ENCODE measurements at places on chromosomes 16 and 17. TPM values are rescaled to one million over a fixed set of nuclear protein-coding genes. Genes with fewer than 3 reads are reported as not detected.

DNA sequence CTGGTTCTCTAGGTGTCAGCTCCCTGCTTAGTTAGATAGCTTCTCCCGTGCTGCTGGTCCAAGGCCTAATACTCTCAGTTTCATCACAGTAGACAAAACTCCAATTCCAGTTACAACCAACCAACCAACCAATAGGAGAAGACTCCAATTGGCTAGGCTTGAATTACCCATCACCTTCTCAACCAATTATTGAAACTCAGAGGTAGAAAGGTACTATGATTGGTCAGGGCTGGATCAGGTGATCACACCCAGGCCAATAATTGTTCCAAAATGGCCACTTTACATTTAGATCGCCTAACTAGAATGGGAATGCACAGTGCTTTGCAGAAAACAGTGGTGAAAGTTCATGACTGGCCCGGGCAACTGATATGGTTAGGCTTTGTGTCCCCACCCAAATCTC is 49.5 kb upstream of the CRHR1 start:
- no peaks in the 10 kb centered on the region for H3K36me3 ChIP-seq
- no peak for DNase-seq
- no peak overlapping the region for H3K27ac ChIP-seq
- H3K4me3 ChIP-seq, result no peak overlapping the region
- no peaks in the 10 kb centered on the region for H3K4me1 ChIP-seq

The KRT25 gene
- total RNA-seq, result not detected

GRCh38 chr17:45877467-45877866 is 16.9 kb upstream of the MAPT start:
- H3K4me3 ChIP-seq, result no peak overlapping the region
- H3K27me3 ChIP-seq, result peaks cover 31% of the 10 kb centered on the region
- DNase-seq, result no peak

The AXIN2 gene
- 10.2 TPM for total RNA-seq

DNA sequence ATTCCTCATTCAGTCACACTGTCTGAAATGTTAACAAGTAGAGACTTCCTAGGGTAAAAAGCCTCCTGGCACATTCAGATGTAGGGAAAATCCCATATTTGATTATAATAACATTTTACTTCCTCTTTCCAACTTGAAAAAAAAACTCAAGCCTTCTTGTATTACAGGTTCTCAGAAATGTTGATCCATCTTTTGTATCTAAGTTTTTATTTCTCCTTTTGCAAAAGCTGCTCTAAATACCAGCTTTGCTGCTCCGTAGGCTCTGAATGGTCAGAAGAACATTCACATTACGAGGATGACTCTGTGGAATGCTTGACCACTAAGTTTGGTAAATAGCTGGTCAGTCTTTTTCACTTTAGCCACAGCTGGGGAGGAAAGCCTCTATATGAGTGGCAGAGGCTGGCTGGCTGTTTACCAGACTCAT is 13.2 kb upstream of the HEATR6 start:
- peaks cover 4% of the 10 kb centered on the region for H3K36me3 ChIP-seq
- DNase-seq, result no peak
- H3K27ac ChIP-seq, result no peak overlapping the region
- H3K27me3 ChIP-seq, result peaks cover 2% of the 10 kb centered on the region
- H3K4me1 ChIP-seq, result peaks cover 3% of the 10 kb centered on the region

The CDRT15L2 gene
- not detected for total RNA-seq

The GRAP gene
- not detected for total RNA-seq

The KAT2A gene
- 43.2 TPM for total RNA-seq

DNA sequence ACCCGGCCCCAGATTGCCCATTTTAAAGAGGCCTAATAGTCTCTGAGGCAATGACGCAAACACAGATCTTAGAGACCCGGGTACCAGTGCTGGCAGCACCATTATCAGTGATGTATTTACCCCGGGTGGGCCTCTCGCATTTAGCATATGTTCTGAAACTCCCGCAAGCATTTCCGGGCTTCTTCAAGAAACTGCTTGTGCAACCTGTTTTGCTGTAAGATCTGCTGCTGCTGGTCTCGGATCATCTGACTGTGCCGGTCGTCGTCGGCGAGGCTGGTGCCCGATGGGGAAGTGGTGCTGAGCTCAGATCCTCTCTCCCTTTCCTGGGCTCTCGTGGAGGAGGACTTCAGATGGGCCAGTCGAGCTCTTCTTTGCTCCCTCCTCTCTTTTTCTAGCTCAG is 12.5 kb downstream of the CEP295NL start:
- H3K36me3 ChIP-seq, result peaks cover 2% of the 10 kb centered on the region
- H3K4me3 ChIP-seq, result no peak overlapping the region
- H3K27ac ChIP-seq, result no peak overlapping the region
- peaks cover 5% of the 10 kb centered on the region for H3K4me1 ChIP-seq

DNA sequence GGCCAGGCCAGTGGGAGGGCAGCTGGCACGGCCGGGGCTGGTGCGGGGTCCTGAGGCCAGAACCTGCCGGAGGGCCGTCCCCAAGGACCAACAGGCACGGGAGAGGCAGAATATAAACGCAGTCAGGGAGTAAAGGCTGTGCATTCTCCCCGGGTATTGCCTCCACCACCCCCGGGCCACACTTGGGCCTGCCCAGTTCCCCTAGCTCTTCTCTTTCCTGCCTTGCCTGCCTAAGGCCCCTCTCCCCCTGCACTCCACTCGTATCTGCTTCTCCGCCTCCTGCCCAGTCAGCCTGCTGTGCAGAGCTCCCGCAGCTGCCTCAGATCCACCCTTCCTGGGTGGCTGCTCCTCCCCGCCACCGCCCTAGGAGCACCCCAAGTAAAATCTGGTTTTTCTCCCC is 5.0 kb upstream of the RPH3AL start:
- H3K27me3 ChIP-seq, result no peaks in the 10 kb centered on the region
- no peak overlapping the region for H3K4me3 ChIP-seq
- peaks cover 16% of the 10 kb centered on the region for H3K4me1 ChIP-seq
- DNase-seq, result no peak
- H3K36me3 ChIP-seq, result peaks cover 13% of the 10 kb centered on the region
- H3K27ac ChIP-seq, result peak overlapping the region; percentile 79

DNA sequence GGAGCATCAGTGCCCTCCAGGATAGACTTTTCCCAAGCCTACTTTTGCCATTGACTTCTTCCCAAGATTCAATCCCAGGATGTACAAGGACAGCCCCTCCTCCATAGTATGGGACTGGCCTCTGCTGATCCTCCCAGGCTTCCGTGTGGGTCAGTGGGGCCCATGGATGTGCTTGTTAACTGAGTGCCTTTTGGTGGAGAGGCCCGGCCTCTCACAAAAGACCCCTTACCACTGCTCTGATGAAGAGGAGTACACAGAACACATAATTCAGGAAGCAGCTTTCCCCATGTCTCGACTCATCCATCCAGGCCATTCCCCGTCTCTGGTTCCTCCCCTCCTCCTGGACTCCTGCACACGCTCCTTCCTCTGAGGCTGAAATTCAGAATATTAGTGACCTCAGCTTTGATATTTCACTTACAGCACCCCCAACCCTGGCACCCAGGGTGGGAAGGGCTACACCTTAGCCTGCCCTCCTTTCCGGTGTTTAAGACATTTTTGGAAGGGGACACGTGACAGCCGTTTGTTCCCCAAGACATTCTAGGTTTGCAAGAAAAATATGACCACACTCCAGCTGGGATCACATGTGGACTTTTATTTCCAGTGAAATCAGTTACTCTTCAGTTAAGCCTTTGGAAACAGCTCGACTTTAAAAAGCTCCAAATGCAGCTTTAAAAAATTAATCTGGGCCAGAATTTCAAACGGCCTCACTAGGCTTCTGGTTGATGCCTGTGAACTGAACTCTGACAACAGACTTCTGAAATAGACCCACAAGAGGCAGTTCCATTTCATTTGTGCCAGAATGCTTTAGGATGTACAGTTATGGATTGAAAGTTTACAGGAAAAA is 9.7 kb upstream of the CYLD start:
- no peaks in the 10 kb centered on the region for H3K4me1 ChIP-seq
- H3K27me3 ChIP-seq, result peaks cover 18% of the 10 kb centered on the region
- no peak overlapping the region for H3K27ac ChIP-seq
- H3K4me3 ChIP-seq, result no peak overlapping the region
- no peaks in the 10 kb centered on the region for H3K36me3 ChIP-seq

The KRT31 gene
- total RNA-seq, result not detected

GRCh38 chr17:63435681-63436522 is 10.2 kb downstream of the CYB561 start:
- no peaks in the 10 kb centered on the region for H3K27me3 ChIP-seq
- H3K4me3 ChIP-seq, result no peak overlapping the region
- H3K27ac ChIP-seq, result no peak overlapping the region
- H3K4me1 ChIP-seq, result peaks cover 19% of the 10 kb centered on the region
- H3K36me3 ChIP-seq, result peaks cover 2% of the 10 kb centered on the region

The BAIAP2 gene
- total RNA-seq, result 37.6 TPM

DNA sequence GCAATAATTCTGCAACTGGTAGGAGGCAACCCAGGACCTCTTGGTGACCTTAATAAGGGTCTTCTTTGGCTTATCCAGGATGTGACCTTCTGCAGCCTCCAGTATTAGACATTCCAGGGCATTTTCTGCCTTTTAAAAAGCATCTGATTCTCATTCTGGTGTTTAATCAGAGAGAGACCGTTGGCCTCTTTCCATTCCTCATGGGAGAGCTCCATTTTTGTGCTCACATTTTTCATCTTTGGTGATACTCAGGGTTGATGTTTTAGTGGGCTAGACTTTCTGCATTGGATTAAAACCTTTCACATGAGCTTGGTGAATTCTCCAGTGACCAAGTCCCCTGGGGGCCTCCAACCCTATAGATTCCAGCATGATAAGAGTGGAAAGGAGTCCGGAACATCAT is 150.2 kb upstream of the CACNG5 start:
- H3K36me3 ChIP-seq, result peaks cover 3% of the 10 kb centered on the region
- H3K27ac ChIP-seq, result no peak overlapping the region
- no peak overlapping the region for H3K4me3 ChIP-seq
- DNase-seq, result no peak
- H3K27me3 ChIP-seq, result no peaks in the 10 kb centered on the region
- peaks cover 16% of the 10 kb centered on the region for H3K4me1 ChIP-seq

The DOC2A gene
- total RNA-seq, result 5.0 TPM

The MYH8 gene
- not detected for total RNA-seq

GRCh38 chr17:77875051-77875780 is 83.3 kb upstream of the TNRC6C start:
- no peaks in the 10 kb centered on the region for H3K4me1 ChIP-seq
- DNase-seq, result no peak
- no peaks in the 10 kb centered on the region for H3K36me3 ChIP-seq
- H3K4me3 ChIP-seq, result no peak overlapping the region
- no peak overlapping the region for H3K27ac ChIP-seq
- peaks cover 17% of the 10 kb centered on the region for H3K27me3 ChIP-seq

DNA sequence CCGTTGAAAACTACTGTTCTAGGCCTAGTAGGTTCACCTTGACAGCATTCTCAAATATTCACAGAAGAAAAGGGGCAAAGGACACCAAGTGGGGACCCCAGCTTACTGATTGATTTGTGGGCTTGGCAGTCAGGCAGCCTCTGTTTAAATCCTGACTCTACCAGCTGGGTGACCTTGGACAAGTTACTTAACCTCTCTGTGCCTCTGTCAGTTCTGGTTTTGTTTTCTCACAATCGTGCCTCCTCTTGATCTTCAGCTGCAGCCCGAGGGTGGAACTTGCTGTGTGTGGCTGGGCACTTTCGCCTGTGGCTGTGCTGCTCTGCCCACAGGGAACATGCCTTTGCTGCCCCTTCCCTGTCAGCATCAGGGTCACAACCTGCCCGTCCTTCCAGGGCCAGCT is 17.8 kb downstream of the RAP1GAP2 start:
- H3K4me3 ChIP-seq, result no peak overlapping the region
- H3K36me3 ChIP-seq, result no peaks in the 10 kb centered on the region
- DNase-seq, result no peak
- no peaks in the 10 kb centered on the region for H3K27me3 ChIP-seq
- H3K27ac ChIP-seq, result no peak overlapping the region
- H3K4me1 ChIP-seq, result peaks cover 5% of the 10 kb centered on the region

DNA sequence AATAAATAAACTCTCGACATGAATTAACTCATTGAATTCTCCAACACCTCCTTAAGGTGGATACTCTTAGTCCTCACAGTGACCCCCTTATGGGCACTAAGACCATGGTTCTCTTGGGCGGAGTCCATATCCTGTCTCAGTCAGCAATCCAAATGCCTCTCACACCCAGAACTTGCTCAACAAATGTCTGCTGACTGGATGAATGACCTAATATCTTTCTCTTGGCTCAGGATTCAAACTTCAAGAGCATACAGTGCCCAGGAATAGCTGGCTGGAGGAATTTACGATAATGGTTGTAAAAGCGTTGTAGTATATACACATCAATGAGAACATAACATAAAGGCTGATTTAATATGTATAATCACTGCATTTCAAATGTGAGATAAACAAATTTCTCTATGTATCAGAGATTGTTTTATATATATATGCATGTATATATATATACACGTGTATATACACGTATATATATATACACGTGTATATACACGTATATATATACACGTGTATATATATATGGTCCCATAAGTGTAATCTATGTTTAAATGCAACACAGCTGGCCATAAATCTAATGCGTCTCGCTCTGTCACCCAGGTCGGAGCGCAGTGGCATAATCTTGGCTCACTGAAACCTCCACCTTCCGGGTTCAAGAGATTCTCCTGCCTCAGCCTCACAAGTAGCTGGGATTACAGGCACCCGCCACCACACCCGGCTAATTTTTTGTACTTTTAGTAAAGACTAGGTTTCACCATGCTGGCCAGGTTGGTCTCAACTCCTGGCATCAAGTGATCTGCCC is 6.5 kb upstream of the UBB start:
- peaks cover 1% of the 10 kb centered on the region for H3K4me1 ChIP-seq
- H3K36me3 ChIP-seq, result no peaks in the 10 kb centered on the region
- H3K27ac ChIP-seq, result no peak overlapping the region
- no peaks in the 10 kb centered on the region for H3K27me3 ChIP-seq
- DNase-seq, result no peak

DNA sequence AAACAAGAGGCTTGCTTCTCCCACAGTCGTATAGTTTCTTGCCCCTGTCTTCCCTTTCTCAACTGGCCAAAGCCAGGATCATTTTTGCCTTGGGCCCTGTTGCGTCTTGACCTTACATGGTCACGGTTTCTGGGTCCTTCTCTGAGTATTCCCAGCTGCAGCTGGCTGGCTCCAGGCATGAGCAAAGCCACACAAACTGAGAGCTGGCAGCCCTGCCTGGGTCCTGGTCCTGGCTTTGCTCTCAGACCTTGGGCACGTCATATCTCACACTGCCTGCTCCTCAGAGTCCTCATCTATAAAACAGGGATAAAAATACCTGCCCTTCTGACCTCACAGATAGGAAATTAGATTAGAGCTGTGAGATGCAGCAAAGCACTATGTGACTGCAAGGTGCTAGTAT is 277.6 kb downstream of the CBLN1 start:
- peaks cover 9% of the 10 kb centered on the region for H3K27me3 ChIP-seq
- H3K4me1 ChIP-seq, result peaks cover 12% of the 10 kb centered on the region
- no peak overlapping the region for H3K4me3 ChIP-seq
- no peak for DNase-seq
- no peak overlapping the region for H3K27ac ChIP-seq
- no peaks in the 10 kb centered on the region for H3K36me3 ChIP-seq

The TEX14 gene
- total RNA-seq, result 0.22 TPM

GRCh38 chr17:37373530-37374159 is 2.1 kb upstream of the C17orf78 start:
- H3K4me1 ChIP-seq, result no peaks in the 10 kb centered on the region
- H3K27ac ChIP-seq, result peak overlapping the region; percentile 56
- H3K36me3 ChIP-seq, result no peaks in the 10 kb centered on the region
- no peak overlapping the region for H3K4me3 ChIP-seq
- peak; percentile 35 for DNase-seq
- no peaks in the 10 kb centered on the region for H3K27me3 ChIP-seq

The CHRNE gene
- 0.31 TPM for total RNA-seq

The MYL4 gene
- 1.1 TPM for total RNA-seq

The CCDC144A gene
- total RNA-seq, result 1.2 TPM

GRCh38 chr16:54509456-54509855 is 222.9 kb upstream of the IRX3 start:
- H3K4me1 ChIP-seq, result peaks cover 25% of the 10 kb centered on the region
- H3K27me3 ChIP-seq, result peaks cover 38% of the 10 kb centered on the region
- no peak for DNase-seq

The JPH3 gene
- 26.4 TPM for total RNA-seq

The PYY gene
- total RNA-seq, result 1.1 TPM
